Stimulated activated CD8-positive, alpha-beta memory T cell treated with anti-CD3 and anti-CD28 coated beads, Interleukin-2, amount 100 ng/mL, for 1 hour (primary cell): ENCODE measurements at places on chromosomes 6 and 20.

DNA sequence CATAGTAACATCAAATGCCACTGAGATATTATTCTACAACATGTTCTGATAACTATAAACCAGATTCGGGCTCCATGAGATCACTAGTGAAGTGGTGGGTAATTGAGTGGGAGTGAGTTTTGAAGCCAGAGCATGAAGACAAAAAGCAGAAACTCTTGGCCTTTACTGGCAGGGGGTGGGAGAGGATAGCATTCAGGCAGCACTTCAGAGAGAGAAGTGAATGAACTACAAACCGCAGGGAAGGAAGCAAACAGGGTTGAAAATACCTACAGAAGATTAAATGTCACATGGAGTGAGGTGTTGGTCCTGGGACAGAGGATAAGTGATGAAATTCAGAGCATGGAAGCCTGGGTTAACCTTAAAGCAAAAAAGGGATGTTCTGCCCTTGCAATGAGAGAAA is 250.0 kb downstream of the EPM2A start:
- no peak for DNase-seq

DNA sequence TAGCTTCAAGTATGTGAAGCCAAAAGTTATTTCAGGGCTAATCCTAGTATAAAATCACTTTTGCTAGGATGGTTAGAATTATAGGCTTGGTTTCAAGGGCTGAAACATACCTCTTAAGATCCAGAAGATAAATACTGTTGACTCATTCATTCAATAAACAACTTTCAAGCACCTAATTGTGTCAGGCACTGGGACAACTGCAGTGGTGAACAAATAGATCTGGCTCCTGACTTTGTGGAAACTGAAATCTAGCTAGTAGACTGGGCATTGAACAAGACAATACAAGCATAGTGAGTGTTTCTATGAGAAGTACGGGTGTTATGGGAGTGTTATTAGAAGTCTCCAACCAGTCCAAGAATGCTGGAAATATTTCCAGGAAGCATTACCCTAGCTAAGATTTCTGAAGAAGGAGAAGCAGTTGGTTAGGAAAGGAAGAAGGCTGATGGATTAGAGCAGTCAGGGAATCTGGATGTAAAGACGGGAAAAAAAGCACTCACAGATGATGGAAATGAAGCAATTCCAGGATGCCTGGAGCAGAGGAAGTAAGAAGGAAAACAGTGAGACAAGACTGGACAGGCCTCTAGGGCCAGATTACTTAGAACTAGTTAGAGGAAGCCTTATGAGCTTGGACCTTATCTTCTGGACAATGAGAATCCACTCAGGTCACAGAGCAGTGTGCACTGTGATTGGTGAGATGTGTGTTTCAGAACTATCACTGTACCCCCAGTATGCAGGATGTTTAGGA is 132.6 kb upstream of the RAB32 start:
- DNase-seq = no peak

- no peak for DNase-seq
These were observed 10.5 kb upstream of the CLDN20 start for GRCh38 chr6:155253337-155253736.

DNA sequence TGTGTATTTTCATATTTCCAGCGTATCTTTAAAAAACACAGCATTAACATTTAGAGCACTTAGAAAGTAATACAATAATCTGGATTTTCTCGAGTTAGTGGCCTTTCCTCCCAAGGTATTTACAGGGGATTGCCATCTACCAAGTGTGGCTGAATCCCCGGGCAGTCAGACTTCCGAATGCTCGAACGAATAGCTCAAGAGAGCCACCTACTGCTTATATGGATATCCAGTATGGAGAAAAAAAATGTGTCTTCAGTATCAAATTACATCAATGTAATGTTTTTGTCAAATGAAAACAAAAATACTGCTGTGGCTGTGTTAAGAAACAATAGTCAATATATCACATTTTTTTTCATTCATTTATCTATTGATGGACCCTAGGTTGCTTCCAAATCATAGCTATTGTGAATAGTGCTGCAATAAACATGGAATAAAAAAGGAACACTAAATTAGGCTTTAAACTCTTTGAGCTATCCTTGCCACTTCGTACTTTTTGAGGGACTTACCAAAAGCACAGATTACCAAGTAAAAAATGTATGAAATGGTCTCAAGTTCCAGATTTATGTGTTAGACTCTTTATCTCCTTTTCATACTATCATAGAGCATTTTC is 654.5 kb upstream of the PTCHD4 start:
- no peak for DNase-seq

DNA sequence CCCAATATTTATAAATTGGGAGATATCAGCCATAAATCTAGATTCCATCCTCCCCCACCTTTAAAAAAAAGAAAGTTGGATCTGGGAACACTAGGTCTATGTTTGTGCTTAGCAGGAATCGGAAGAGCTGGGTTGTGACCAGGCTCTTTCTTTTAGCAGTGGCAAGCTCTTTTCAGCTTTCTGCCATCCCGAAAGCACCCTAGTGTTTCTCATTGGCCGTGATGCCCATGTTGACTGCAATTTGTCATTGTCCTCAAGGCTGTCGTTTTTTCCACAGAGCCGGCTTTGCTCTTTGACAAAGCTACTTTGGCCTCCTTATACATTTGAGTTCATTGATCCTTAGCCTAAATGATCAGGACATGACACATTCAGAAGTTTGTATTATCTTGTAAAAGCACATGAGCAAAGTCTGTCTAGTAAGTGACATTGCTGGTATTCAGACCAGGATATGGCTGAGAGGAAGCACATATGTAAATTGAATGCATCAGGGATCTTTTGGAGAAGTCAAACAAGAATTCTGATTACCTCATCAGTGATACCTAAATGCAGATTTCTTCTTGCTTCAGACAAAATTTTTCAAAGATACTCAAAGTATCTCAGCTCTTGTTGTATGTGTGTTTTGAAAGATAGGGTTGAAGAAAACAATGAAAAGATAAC is 50.1 kb downstream of the CARMIL1 start:
- DNase-seq = no peak

DNA sequence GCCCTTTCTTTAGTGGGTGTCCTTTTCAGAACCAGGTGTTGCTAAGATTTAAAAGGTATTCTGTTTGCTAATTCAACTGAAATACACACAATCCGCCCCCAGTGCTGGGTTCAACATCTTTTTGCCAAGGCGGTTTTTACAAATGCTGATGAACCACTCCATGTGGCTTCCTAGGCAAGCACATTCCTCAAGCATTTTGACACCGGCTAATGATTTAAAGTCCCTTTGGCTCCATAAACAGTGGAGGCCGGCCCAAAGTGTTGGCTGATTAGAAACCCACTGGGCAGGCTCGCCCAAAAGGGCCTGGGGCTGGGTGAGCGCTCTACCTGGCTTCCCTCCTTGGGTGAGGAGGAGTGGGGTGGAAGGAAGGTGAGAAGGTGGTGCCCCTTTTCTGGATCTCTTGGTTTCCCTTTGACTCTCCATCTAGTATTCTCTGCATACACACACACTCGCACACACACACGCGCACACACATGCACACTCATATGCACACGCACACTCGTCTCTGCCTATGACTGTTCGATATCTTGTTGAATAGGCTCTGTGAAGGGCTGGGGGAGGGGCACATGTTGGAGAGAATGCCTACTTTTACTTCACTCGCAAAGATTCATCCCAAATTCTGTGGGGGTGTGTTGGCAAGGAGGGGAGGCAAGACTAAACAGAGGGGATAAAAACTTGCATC is 66.7 kb upstream of the ARMC2 start:
- DNase-seq = no peak

- no peak for DNase-seq
These were observed 55.7 kb downstream of the PLCB1 start for GRCh38 chr20:8187740-8188139.

DNA sequence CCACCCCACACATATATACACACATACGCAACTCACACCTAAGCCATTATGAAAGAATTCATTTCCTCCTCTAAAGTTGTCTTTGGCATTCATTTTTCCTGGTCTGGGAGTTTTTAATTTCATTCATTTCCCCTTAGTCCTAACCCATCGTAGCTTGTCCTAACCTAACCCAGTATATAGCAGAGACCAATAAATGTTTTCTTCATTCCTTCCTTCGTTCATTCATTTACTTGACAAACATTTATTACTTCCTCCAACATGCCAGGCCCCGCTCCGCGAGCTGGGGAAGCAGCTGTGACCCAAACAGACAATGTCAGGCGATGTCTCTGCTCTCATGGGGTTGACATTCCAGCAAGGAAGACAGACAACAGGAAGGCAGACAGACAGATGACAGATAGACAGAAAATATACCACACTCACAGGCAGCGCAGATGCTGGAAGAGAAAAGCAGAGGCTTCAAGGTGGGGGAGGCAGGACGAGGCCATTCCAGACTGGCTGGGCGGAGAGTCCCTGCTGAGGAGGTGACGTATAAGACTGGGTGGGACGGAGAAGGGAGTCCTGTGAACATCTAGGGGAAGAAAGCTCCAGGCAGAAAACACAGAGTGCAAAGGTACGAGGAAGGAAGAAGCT is 33.7 kb upstream of the SIRPA start:
- DNase-seq = no peak

DNA sequence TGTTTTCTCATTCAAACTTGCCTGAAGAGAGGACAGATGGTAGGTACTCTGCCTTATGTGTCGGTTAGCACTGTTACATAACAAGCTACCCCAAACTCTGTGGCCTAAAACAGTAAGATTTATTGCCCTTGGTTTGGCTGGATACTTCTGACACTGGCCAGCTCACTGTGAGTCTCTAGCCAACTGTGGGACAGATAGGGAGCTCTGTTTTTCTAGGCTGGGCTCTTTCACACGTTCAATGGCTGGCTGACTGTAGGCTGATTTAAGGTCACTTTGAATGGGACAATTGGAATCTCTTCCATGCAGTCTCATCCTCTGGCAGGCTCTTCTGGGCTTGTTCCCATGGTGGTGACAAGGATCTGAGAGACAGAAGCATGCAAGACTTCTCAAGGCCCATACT is 39.4 kb upstream of the JAG1 start:
- DNase-seq = no peak

DNA sequence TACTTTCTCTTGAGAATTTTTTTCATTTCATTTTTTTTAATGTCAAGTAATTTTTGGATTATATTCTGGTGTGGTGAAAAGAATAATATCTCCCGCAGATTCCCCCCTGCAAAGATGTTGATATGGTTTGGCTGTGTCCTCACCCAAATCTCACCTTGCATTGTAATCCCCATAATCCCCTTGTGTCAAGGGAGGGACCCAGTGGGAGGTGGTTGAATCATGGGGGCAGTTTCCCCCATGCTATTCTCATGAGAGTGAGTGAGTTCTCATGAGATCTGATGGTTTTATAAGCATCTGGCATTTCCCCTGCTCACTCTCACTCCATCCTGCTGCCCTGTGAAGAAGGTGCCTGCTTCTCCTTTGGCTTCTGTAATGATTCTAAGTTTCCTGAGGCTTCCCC is 58.7 kb upstream of the PMEPA1 start:
- DNase-seq = no peak

- DNase-seq = no peak
These were observed 510.8 kb upstream of the POU3F2 start for GRCh38 chr6:98323605-98324004.

GRCh38 chr6:158376631-158377081 is 64.4 kb downstream of the TULP4 start:
- DNase-seq = no peak

DNA sequence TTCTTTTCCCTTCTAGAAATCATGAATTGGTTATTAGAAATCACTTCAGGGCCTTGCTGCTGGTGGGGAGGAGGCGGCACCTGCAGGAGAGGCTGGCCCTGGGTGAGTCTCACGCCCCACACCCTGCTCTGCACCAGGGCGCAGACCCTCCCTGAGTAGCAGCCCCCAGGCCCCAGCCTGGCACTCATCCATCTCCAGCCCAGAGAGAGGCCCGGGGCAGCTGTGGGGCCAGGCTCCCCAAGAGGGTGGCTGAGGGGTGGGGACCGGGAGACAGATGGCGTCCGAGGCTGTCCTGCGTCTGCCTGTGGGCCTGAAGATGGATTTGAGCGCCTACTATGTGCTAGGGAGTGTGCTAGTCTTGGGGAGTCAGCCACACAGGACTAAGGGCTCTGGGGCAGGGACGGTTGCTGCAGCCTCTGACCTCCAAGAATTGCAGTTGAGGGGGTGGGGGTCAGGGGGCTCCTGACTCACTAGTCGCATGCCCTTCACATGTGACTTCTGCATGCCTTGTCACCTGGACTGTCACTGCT is 59.6 kb upstream of the GATA5 start:
- DNase-seq = no peak

GRCh38 chr6:15114061-15114460 is 131.8 kb upstream of the JARID2 start:
- no peak for DNase-seq

GRCh38 chr20:44009679-44009992 is 95.0 kb downstream of the TOX2 start:
- DNase-seq = no peak

- DNase-seq = no peak
These were observed 128.0 kb upstream of the TNFAIP3 start for GRCh38 chr6:137738931-137739504.

- DNase-seq = no peak
These were observed 5.2 kb downstream of the NKAIN4 start for GRCh38 chr20:63248835-63249591.

GRCh38 chr6:107699254-107699653 is 124.9 kb downstream of the SCML4 start:
- DNase-seq = no peak

GRCh38 chr6:150180517-150180916 is 37.7 kb downstream of the PPP1R14C start:
- no peak for DNase-seq

DNA sequence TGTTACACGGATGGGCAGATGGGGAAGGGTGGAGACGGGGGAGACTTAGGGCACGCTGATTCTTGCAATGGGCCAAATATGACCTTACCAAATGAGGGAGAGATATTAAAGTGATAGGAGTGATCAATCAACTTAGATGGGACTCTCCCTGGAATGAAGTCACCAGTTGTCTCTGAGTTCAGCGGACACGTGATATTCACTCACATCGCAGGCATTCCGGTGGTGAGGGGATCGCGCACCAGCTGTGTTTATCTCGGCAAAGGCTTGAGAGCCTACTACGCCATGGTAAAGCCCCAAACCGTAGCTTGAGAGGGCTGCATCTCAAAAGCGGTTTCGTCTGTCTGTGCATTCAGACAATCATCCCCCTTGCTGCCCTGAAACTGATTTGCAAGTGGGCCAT is 5.5 kb downstream of the BMP7 start:
- no peak for DNase-seq

DNA sequence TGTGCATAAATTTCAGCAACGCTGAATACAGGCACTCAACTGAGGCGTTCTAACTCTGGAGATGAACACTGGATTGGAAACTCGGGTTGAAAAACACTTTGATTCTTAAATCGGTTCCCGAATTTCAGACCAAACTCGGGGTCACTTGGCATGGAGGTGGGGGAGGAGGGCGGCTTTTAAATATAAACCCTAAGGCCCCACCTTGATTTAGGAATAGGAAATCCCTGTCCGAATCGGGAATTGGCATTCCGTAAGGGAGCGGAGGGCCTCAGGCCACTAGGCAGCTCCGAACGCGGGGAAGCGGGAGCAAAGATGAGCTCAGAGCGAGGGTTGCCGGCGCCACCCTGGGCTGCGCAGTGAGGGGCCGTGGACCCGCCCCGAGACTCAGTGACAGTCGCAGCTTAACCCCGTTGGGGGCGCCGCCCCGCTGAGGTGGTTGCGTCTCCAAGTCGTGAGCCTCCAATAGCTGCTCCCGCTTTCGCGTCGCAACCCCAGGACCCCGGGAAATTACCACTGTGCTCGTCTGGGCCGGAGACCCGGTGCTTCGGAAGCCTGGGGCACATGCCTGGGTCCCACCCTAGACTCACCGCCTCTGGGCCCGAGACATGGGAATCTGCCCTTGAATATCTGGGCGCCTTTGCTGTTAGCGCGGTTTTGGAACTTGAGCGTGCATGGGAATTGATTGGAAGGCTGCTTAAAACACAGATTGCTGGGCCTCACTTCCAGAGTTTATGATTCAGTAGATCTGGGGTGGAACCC is 4.6 kb upstream of the SIM1 start:
- DNase-seq = no peak
